ENCODE measurements at places on chromosomes 6 and 20. TPM values are rescaled to one million over a fixed set of nuclear protein-coding genes. Genes with fewer than 3 reads are reported as not detected.

The VNN1 gene
- not detected for total RNA-seq

The ANKRD60 gene
- total RNA-seq = not detected

The TULP1 gene
- under 0.01 TPM for total RNA-seq

The SPATS1 gene
- total RNA-seq = not detected

The HLA-DMB gene
- 0.49 TPM for total RNA-seq

The MAS1 gene
- 0.25 TPM for total RNA-seq

The PHIP gene
- total RNA-seq = 53.1 TPM

The COMMD7 gene
- total RNA-seq = 24.3 TPM

The SLC35F1 gene
- 80.4 TPM for total RNA-seq

The ADAM33 gene
- total RNA-seq = 2.0 TPM

Data from temporal lobe (tissue), 4 donors.